ENCODE measurements at places on chromosomes 13 and 19. TPM values are rescaled to one million over a fixed set of nuclear protein-coding genes. Genes with fewer than 3 reads are reported as not detected.

SERTM1 gene
- total RNA-seq = not detected

IPO5 gene
- total RNA-seq = 201 TPM

ZNF320 gene
- 7.0 TPM for total RNA-seq

UBXN6 gene
- 37.1 TPM for total RNA-seq

ETHE1 gene
- 104 TPM for total RNA-seq

ATP8A2 gene
- total RNA-seq = 0.29 TPM

CADM4 gene
- 0.39 TPM for total RNA-seq

PRTN3 gene
- total RNA-seq = not detected

LAIR1 gene
- 4.9 TPM for total RNA-seq

C19orf67 gene
- not detected for total RNA-seq

IGFL2 gene
- not detected for total RNA-seq

ZNF649 gene
- total RNA-seq = 9.0 TPM

SIGLEC11 gene
- not detected for total RNA-seq

HSH2D gene
- total RNA-seq = 26.1 TPM

SIRT6 gene
- 29.7 TPM for total RNA-seq

TJP3 gene
- total RNA-seq = 3.7 TPM

TMEM221 gene
- not detected for total RNA-seq

NXNL1 gene
- not detected for total RNA-seq

COMP gene
- total RNA-seq = not detected

PGLYRP2 gene
- total RNA-seq = 0.24 TPM

ZNF667 gene
- total RNA-seq = not detected

KCNN1 gene
- not detected for total RNA-seq

CGB2 gene
- total RNA-seq = not detected

APOC4 gene
- total RNA-seq = not detected

CEACAM7 gene
- not detected for total RNA-seq

NLRP7 gene
- not detected for total RNA-seq

ZNF536 gene
- not detected for total RNA-seq

SPIB gene
- 0.80 TPM for total RNA-seq

S1PR5 gene
- 0.12 TPM for total RNA-seq

NCR1 gene
- not detected for total RNA-seq

SHC2 gene
- 0.21 TPM for total RNA-seq

TNFSF11 gene
- total RNA-seq = 3.7 TPM

UBL5 gene
- total RNA-seq = 346 TPM

ZSCAN1 gene
- total RNA-seq = not detected

ACP7 gene
- total RNA-seq = 0.31 TPM

POU2F2 gene
- total RNA-seq = 57.3 TPM

ARL11 gene
- 0.33 TPM for total RNA-seq

ZNF99 gene
- not detected for total RNA-seq

CYP4F12 gene
- not detected for total RNA-seq

PINLYP gene
- total RNA-seq = 3.7 TPM

PSG3 gene
- total RNA-seq = not detected

SMG9 gene
- total RNA-seq = 58.3 TPM

TSEN34 gene
- 16.3 TPM for total RNA-seq

GFY gene
- total RNA-seq = not detected

PTH2 gene
- total RNA-seq = not detected

S1PR4 gene
- total RNA-seq = 34.0 TPM

BCAM gene
- not detected for total RNA-seq

CEACAM6 gene
- total RNA-seq = not detected

ZNF726 gene
- total RNA-seq = 15.9 TPM

Measured in activated CD4-positive, alpha-beta memory T cell treated with anti-CD3 and anti-CD28 coated beads for 36 hours (primary cell).